ENCODE measurements at places on chromosomes 3 and 15.

DNA sequence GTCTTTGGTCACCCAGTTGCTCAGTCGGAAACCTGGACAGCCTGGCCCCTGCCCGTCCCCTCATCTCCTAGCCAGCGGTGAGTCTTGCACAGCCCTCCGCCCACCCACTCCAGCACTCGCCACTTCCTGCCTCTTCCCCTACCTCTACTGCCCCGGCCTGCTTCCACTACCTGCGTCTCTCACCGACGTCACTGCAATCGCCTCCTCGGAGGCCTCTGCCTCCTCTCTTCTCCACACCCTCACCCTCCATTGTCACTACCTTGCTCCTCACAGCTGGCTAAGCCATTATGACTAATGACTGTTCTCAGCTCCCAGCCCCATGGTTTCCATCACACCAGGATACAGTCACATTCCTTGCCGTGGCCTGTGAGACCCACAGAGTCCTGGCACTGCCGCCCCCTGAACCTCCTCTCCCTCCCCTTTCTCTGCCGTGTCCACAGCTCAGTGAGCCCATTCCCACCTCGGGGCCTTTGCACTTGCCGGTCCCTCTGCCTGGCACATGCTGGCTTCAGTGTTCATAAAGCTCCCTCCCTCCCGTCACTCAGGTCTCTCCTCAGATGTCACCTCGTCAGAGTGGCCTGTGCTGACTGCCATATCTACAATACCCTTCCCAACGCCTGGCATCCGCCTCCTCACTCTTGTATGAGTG lies 104.8 kb downstream of the FBLN2 start:
- no peak for DNase-seq

DNA sequence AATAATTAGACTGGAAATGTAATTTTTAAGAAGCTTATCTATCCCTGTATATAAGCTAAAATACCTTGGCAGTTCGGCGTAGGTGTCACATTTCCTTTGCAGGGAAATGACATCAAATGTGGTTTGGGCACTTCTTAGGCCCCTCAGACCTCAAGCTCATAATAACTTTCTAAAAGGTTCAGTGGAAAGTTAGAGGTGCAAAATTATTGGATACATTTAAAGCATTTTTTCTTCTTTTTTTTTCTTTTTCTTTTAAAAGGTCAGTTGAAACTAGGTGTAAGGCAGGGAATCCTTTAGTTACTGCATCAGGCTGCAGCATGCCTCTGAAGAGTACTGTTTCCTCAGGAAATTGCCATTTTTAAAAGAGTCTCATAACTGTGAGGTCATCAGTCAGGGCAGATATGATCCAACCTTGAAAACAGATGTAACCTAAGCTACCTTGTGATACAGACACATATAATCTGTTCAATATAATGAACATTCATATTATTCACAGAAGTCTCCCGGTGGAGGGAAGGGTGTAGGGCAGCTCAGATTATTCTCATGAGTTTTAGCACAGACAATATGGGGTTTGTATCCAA lies 4.8 kb downstream of the SACM1L start:
- no peak for DNase-seq

DNA sequence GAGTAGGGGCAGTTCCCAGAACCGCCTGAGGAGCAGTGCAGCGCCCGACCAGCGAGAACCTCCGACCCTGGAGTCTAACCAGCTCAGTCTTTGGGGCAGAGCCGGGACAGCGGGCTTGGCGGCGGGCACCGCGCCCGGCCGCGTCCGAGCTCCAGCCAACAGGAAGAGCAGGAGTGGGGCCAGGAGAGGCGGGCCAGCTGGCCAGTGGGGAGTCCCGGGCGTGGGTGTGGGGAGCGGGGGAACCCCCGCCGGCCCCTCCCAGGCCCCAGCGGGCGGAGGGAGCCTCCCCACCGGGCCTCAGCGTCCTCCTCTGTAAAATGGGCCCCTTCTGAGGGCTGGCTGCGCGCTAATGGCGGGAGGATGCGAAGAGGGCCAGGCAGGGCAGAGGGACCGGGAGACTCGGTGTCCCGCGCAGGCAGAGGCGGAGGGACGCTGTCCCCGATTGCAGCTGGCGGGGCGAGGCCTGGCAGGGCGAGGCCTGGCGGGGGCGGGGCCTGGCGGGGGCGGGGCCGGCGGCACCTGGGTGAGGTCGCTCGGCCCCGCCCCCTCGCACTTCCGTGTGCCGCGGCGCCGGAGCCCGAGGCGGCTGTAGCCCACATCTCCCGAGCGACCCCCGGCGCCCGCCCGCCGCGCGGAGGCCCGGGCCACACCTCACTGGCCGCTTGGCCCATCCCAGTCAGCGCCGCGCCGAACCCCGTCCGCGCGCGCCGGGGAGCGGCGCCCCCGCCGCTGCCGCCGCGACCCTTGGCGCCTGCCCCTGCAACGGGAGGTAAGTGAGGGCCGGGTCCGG lies at the start of gene PRKCD:
TSS of gene PRKCD (plus strand) at position 550 of the 790 bp plus-strand sequence. CDS start 17,214 bp downstream, outside the sequence.
- DNase-seq, result peak; percentile 46

DNA sequence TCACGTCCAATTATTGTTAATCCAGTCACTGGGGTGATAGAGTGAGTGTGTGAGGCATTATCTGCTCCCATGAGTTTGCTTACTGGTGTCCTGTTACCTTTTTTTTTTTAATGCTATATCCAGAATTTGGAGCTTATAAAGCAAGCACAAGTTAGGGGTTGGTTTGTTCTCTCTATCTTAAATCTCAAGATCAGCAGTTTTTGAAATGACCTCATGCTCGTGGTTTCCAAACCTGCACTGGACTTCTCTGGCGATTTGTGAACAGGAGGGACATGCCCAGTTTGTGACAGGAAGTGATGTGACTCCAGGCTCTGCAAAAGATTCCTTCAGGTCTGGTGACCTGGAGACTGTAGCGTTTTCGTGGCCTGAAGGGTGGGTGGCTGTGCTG lies 25.6 kb downstream of the XYLB start:
- DNase-seq, result no peak

DNA sequence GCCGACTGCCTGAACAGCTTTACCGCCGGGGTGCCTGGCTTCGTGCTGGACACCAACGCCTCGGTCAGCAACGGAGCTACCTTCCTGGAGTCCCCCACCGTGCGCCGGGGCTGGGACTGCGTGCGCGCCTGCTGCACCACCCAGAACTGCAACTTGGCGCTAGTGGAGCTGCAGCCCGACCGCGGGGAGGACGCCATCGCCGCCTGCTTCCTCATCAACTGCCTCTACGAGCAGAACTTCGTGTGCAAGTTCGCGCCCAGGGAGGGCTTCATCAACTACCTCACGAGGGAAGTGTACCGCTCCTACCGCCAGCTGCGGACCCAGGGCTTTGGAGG lies 815 bp downstream of the SPINT1 start:
- DNase-seq, result no peak

- DNase-seq, result no peak
Observed at GRCh38 chr15:50166216-50166615, 15.8 kb upstream of the SLC27A2 start.

- no peak for DNase-seq
Observed at GRCh38 chr3:46087871-46088270, 60.6 kb upstream of the XCR1 start.

GRCh38 chr3:59052803-59053411 lies 3.1 kb upstream of the CFAP20DC start:
- no peak for DNase-seq

DNA sequence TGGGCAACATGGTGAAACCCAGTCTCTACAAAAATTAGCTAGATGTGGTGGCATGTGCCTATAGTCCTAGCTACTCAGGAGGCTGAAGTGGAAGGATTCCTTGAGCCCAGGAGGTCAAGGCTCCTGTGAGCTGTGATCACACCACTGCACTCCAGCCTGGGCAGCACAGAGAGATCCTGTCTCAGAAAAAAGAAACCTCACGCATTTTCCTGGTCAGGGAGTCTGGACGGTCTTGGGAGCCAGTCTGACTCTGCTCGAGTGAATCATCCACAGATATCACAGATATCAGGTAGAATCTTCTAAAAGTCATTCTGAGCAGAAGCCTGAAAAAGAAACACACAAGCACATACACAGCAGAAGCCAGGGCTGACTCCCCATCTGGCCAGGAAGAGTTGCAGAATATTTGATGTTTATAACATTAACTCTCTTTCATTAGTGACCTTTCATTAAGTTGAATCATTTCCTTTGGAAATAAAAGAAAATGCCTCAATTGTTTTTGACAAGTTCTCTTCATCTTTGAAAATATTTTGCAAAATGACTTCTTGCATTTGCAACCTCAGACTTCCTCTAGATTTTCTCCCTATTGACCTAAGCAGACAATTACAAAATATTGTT lies 56.5 kb upstream of the ABHD17C start:
- DNase-seq, result no peak

DNA sequence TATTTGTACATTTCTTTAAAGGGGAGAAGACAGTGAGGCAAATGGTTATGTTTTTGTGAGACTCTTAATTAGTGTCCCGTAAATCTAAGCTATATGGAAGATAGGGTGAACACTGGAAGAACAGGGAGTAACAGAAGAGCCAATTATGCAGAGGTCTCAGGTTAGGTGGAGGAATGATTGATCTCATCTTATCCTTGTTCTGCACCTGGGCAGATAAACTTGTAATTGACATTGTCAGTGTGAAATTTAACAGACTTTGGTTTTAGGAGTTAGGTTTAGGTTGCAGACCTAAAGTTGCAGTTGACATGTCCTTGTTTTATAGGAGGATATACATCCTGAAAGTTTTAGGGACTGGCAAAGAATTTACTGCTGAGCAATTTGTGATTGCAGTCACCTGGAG lies 3.1 kb upstream of the TWF2 start:
- DNase-seq, result no peak

DNA sequence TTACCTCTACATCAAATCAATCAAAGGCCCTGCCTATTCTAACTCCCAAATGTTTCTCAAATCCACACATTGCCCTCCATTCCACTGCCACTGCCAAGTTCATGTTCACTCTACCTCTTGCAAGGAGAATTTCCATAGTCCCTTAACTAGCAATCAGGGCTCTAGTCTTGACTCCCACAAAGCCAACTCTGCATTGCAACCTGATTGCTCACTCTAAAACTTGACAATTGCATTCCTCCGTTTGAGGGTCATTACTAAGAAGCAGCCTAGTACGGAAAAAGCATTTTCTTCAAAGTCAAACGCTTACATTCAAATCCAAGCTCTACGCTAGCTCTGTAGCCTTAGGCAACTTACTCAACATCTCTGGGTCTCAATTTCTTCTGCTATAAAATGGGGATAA lies 1.2 kb downstream of the CPA3 start:
- DNase-seq, result no peak

DNA sequence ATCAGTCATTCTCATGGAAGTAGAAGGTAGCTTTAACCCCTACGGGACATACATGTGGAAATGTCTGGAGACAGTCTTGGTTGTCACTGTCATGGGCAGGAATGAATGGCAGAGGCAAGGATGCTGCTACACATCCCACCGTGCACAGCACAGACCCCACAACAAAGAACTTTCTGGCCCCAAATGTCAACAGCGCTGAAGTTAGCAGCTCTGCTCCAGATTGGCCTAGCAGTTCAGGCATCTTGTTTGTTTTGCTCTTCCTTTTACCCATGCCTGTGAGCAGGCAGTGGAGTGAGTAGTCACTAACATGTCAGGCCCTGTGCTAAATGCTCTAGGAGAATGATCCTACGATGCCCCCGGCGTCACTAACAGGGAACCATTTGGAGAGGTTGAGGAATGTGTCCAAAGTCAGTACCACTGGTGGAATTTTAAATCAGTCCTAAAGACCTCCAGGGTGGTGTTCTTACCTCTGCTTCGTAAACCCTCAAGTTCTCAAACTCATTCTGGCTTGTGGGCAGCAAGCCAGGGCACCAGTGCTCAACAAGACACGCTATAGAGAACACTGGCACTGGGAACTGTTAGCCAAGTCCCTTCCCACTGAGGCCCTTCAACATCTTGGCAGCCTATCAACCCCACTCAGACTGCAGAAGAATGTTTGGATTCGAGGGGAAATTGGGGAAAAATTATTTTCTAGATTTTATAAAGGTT lies 142.2 kb downstream of the FOXP1 start:
- no peak for DNase-seq

GRCh38 chr3:61821823-61822251 lies 260.5 kb downstream of the PTPRG start:
- no peak for DNase-seq

DNA sequence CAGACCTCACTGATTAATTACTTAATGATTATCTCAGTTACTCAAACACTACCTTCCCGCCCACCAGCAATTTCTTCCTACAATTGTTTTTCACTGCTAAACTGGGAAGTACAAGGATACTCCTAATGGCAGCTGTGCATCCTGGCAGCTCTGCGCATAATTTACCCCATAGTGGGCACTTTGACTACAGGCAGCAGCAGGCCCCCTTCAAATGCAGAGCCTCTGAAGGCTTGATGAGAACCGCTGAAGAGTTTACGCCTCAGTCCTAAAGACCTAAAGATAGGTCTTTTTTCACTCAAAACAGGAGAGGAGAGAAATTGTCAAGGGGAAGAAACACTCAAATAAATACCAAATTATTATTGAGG lies 10.7 kb downstream of the CCDC32 start:
- DNase-seq, result no peak

Data from stimulated activated CD8-positive, alpha-beta memory T cell treated with anti-CD3 and anti-CD28 coated beads, Interleukin-4, amount 100 ng/mL, for 1 hour (primary cell).